ENCODE measurements at places on chromosomes 3 and 15.

GRCh38 chr3:87045473-87045872 lies 54.5 kb upstream of the VGLL3 start:
- no peak for DNase-seq

DNA sequence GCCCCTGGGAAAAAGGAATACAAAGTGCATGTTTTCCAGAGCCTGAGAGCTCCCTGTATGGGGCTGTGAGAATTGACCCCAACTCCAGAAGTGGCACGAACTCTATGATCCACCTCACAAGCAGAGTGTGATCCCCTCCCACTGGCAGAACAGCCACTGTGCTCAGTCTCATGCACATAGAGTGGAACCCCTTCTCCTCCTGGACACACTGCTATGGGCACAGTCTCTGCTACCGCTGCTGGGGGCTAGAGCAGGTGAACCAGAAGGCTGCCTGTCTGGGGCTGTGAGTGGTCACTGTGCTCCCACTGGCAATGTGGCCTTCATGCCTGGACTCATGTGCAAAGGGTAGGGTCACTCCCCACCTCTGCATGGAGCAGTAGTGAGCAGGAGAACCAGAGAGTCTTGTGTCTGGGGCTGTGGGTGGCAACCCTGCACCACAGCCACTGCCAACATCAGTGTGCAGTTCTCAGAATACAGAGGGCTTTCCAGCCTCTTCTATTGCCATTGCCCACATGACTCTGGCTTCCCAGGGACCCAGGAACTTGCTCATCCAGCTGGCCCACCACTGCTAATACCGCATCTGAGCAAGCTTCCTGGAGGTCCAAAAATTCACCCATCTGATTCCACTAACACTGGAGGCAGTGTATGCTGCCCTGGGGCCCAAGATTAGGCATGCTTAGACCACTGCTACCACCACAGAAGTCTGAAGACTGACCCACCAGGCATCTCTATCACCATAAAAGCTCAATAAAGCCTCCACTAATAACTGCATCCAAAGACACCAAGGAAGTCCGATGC lies 343.7 kb upstream of the SOX14 start:
- no peak for DNase-seq

GRCh38 chr3:40043444-40043755 lies 234.0 kb downstream of the MYRIP start:
- no peak for DNase-seq

GRCh38 chr3:62187022-62187431 lies 186.3 kb downstream of the FEZF2 start:
- DNase-seq: no peak

- no peak for DNase-seq
Measured at GRCh38 chr3:132037581-132037980, 2.8 kb upstream of the CPNE4 start.

DNA sequence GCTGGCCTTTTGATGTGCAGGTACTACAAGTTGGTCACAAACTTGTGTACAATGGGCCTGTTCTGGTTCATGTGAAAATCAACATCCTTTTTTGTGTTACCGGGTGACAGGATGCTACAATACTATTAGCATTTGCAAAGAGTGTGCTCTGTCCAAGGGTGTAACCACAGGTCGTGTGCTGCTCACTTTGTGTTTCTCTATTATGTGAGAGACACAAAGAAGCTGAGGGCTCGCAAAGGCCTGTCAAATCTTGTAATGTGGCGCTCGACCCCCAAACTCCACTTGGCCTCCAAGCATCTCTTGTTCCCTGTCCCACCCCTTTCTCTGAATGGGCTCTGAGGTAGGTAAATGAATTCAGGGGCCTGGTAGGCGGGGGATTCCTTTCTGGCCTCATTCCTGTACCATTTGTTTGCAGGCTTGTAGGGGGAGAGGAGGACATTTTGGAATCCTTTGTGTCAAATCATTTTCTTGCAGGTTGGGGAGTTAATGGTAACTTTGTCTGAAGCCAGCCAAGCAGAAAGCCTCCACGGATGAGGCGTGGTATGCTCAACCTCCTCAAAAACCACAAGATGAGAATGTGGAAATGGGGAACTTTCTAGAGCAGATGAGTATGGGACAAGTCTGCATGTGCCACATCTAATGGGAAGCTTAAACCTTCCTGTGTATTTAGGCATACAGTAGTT lies 109.1 kb downstream of the OPA1 start:
- no peak for DNase-seq

- no peak for DNase-seq
Measured at GRCh38 chr3:46090161-46090591, 62.9 kb upstream of the XCR1 start.

DNA sequence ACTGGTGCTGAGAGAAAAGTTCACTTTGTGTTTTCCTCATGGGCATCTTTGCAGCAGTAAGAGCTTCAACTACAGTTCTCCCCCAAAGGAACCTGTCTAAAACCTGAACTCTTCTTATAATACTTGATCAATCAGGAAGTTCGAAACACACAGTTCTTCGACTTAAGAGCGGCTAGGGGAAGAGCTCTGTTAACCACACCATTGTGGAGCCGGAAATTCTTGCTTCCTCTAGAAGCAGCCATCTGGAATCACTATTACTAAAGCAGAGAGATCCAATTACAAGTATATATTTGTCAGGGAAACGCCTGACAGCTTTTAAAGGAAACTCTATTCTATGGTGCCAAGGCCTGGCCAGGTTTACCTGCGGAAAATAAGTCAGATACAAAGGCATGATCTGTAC lies 337.3 kb upstream of the CBLB start:
- DNase-seq: no peak

GRCh38 chr15:31269816-31270575 lies 56.6 kb upstream of the KLF13 start:
- DNase-seq: no peak

- no peak for DNase-seq
Measured at GRCh38 chr3:62997369-62997768, 122.2 kb upstream of the CADPS start.

DNA sequence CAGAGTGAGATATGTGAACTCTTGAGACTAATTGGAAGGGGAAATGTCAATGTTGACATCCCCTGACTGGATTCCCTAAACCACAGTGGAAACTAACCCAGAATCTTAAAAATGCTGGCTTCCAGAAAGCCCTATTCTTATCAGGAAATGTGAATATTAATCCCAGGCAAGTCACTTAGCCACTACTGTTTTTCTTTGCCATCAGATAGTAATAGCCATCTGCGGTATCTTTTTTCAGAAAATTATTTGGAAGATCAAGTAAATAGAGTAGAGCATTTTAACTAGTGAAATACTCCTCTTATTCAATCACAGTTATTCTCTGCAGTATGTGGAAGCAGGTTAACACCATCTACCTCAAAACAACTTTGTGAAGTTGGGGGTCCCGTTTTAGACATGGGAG lies 318.9 kb downstream of the RORA start:
- no peak for DNase-seq

DNA sequence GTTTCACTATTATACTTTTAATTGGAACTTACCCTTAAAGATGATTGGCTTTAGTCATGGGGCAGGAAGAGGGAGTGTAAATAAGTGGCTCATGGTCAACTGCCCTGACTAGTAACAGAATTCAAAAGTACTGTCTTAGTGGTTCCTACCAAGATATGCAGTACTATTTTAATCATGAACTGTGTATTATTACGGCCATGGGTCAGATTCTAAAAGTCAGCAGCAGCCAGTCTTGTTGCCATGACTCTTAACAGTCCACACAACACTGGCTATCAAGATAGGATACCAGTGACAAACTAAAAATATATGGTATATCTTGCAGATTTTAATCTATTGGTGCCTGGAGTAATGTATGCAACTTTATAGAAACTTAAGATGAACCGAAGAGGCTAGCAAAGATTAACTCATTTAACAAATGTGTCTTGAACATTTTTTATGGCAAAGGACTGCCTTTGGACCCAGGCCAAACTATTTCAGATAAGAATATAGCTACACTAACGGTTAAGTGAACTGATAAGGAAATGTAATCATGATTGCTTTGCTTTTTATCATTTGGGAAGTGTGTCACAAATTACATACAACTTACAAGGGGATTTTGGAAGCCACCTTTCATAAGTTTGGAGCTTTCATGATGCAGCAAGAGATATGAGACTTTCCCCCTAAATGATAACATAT lies 163.7 kb downstream of the TCF12 start:
- no peak for DNase-seq

DNA sequence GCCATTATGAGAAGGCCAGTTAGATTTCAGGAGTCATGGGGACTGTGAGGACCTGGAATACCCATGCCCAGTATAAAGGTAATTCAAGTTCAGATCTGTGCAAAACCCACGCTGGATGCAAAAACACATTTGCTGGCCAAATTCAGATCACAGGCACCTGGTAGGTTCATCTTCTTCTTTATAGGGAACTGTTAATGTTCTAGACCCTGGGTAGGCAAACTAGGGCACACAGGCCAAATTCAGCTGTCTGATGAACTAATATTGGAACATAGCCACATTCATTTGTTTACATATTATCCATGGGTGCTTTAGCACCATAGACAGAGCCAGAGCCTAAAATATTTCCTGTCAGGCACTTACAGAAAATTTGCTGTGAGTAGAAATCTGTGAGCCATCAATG lies 241.4 kb downstream of the PTPRG start:
- no peak for DNase-seq

- no peak for DNase-seq
Measured at GRCh38 chr3:30770387-30770786, 124.1 kb downstream of the GADL1 start.

DNA sequence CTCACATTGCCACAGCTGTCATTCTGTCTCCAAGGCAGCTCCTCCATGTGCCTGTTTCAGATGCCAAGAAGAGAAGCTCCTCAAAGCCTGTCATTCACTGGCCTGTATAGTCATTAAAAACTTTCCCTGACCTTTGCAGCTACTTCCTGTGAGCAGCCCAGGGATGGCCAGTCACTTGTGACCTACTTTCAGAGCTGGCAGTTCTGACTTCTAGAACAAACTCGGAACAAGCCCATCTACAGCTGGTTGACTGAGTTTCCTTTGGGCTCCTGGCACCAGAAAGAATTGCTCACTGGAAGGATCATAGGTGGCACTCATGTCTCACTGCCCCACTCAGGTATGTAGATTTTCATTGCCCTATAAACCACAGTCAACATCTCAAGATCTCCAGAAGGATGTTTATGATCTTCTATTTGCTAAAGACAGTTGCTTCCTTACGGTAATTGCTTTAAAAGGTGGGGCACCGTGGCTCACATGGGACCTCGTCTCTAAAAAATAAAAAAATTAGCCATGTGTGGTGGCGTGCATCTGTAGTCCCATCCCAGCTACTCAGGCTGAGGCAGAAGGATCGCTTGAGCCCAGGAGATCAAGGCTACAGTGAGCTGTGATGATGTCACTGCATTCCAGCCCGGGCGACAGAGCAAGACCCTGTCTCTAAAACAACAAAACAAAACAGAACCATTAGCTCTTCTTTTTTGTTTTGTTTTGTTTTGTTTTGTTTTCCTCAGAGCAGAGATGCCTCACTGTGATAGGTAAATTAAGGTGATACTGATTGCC lies 11.2 kb upstream of the ATP13A3 start:
- no peak for DNase-seq

DNA sequence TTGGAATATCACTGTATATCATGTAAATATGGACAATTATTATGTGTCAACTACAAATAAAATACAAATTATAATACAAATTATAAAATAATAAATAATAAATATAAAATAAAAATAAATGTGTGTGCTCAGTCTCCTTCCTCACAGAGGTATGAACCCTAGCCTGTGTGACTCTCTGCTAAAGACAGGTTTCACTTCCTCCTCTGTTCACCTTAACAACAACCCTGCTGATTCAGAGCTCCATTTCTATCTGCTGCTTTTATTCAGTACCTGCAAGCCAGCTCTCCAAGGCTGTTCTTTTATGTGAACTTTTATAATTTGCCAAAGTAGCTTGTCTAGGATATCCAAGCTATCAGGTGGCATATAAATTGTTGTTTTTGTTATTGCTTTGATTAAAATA lies 610.7 kb upstream of the GRM7 start:
- no peak for DNase-seq

DNA sequence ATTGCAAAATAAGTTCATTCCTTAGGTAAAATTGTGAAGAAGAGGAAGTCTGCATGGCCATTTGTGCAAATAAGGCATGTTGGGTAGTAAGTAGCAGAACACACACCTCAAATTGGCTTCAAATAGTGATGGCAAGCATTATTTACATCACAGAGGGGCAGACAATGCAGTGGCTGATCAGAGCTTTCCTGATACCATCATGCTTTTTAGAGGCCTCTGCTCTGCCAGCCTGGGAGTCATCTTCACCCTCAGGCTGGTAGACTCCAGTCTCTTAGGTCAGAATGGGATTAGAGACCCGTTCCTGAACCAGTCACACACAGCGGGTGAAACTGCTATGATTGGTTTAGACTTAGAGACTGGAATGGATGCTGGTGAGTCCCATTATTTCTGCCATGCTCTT lies 396.0 kb upstream of the MCTP2 start:
- no peak for DNase-seq

DNA sequence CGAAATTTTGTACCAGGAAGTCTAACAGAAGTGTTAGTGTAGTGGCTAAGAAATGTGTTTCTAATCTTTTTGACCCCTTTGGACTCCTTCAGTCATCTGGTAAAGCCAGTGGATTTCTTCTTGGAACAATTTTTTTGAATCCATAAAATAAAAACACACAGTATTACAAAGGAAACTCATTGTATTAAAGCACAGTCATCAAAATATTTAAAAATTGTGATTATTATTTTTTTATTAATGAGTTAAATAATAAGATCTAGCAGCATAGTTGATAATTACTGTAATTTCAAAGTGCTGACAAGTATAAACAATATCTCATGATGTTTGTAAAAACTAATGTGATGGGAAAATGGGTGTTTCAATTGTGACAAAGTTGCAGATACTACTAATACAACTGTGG lies 72.2 kb upstream of the LRRC3B start:
- DNase-seq: no peak

- DNase-seq: no peak
Measured at GRCh38 chr3:151307583-151308488, 8.8 kb downstream of the GPR87 start.

- DNase-seq: peak; percentile 16
Measured at GRCh38 chr15:85044251-85044853, 62.7 kb downstream of the PDE8A start.

- no peak for DNase-seq
Measured at GRCh38 chr3:50295553-50296431, 3.4 kb downstream of the HYAL3 start.

- no peak for DNase-seq
Measured at GRCh38 chr15:88874684-88875083, 20.7 kb downstream of the HAPLN3 start.

GRCh38 chr3:190495796-190496195 lies 18.1 kb upstream of the IL1RAP start:
- no peak for DNase-seq

GRCh38 chr15:71314956-71315537 lies 199.8 kb downstream of the THSD4 start:
- DNase-seq: no peak

DNA sequence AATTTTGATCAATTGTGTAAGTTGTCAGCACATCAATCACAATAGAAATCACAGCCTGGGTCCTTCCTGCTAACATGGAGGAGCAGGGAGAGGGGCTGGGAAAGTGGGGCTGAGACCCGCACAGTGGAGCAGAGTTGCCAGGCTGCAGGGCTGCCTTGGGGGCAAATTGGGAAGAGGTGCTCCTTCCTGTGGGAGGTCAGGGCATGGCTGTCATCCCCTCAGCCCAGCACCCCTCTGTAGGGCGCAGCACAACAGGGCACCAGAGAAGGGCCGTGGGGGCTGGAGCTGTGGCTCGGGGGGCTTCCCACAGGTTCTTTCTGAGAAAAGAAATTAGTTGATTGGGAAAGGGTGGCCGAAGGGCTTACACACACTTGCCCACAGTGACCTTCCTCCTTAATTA lies 126.3 kb downstream of the NSMCE3 start:
- DNase-seq: no peak

- no peak for DNase-seq
Measured at GRCh38 chr3:72601983-72602750, 246.1 kb downstream of the SHQ1 start.

- no peak for DNase-seq
Measured at GRCh38 chr3:8576841-8577571, 67.6 kb downstream of the SSUH2 start.

Measured in stimulated activated naive CD4-positive, alpha-beta T cell treated with Interleukin-2 at 50 U/mL for 16 hours (primary cell).